ENCODE measurements at places on chromosomes 4 and X.

DNA sequence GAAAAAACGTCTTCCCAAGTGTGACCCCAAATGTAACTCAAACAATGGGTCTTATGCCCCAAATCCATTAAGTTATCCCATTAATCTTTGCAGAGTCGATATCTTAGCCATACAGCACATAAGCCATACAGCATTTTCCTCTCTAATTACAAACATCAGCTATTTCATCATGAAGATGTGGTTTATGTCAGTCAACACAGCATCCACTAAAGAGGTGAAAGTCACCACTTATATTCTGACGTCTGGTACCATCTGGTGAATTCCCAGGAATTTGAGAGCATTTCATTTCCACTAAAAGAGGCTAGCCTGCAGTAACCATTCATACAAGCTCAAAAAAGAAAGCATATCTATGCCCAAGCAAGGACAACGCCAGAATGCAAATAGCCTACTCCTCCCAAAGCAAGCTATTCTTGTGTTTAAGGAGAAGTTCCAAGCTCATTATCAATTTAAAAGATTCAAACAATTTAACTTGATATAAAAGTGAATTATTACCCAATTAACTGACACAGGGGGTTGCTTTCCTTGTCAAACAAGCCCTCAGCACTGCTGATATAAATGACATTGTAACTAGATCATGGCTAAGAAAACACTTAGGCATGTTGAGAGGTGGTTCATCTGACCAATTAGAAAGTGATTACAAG is 203.3 kb downstream of the ANTXR2 start:
- no peak for DNase-seq

DNA sequence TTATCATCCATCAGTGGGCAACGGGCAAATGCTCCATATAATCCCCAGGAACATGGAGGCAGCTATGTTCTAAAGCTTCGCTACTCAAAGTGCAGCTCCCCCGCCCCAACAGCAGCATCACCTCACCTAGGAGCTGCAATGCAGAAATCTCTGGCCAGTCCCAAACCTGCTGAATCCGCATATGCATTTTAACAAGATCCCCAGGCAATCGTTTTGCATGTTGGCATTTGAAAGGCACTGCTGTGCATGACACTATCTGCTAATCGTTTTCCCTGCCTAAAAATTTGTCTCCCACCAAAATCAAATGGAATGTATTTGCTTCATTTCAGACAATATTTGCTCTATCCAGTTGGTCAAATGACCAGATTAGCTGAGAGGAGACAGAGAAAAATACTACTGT is 15.2 kb downstream of the ADGRG2 start:
- no peak for DNase-seq

- no peak for DNase-seq
These were observed 17.8 kb downstream of the MFAP3L start for GRCh38 chr4:170008371-170008770.

DNA sequence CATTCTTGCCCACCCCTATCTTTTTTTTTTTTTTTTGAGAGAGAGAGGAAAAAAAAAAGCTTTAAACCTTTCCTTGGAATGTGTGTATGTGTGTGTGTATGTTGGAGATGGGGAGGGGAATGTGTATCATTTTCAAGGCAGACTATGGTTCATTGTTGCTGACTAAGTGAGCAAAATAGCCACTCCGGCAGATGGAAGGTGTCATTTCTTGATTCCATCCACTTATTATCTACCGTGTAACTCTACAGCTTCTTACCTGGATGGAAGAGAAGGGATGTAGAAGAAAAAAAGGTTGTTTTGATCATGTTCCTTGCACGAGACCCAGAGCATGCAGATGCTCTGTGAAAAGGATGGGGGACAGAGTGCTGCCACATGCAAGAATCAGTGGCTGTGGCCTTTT is 5.9 kb upstream of the GK2 start:
- DNase-seq, result no peak

- no peak for DNase-seq
These were observed 20.4 kb upstream of the FRMPD3 start for GRCh38 chrX:107429090-107429489.

GRCh38 chrX:109533631-109534030 is 3.0 kb upstream of the NXT2 start:
- DNase-seq, result no peak

DNA sequence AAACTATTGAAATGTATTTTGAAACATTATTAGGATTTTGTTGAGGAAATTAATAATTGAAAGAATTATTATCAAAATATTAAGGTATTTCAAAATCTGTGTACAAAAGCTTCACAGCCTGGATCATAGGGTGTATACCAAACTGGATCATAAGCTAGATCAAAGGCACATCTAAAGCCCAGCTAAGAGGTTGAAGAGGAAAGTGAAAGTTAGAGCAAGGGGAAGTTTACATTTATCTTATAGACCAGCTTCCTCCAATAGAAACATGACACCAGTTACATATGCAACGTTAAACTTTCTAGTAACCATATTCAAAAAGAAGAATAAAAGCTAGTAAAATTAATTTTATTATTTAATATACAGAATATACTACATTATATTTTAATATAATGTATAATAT is 227.2 kb upstream of the BMP3 start:
- no peak for DNase-seq

All from activated CD4-positive, CD25-positive, alpha-beta regulatory T cell treated with anti-CD3 and anti-CD28 coated beads, Interleukin-2, amount 50 U/mL, for 16 hours (primary cell).